ENCODE measurements at places on chromosomes 3 and 15.
A peak's percentile ranks its signal among the peaks of the same experiment; 100 is the strongest.

DNA sequence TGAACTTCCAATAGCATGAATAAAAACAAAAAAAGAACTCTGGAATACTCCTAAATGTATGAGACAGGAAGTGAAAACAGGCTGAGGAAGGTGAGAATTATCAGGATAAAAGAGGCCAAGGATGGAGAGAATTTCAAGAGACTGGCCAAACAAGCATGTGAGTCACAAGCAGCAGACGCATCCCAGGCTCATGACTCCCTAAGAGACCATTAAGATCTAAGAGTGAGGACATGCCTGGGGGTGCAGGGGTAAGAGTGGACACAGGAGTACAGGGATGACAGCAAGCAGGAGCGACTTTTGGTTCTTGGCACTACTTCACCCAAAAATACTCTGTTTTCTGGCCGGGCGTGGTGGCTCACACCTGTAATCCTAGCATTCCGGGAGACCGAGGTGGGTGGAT lies 7.1 kb downstream of the SCAMP2 start:
- DNase-seq: peak; percentile 71

DNA sequence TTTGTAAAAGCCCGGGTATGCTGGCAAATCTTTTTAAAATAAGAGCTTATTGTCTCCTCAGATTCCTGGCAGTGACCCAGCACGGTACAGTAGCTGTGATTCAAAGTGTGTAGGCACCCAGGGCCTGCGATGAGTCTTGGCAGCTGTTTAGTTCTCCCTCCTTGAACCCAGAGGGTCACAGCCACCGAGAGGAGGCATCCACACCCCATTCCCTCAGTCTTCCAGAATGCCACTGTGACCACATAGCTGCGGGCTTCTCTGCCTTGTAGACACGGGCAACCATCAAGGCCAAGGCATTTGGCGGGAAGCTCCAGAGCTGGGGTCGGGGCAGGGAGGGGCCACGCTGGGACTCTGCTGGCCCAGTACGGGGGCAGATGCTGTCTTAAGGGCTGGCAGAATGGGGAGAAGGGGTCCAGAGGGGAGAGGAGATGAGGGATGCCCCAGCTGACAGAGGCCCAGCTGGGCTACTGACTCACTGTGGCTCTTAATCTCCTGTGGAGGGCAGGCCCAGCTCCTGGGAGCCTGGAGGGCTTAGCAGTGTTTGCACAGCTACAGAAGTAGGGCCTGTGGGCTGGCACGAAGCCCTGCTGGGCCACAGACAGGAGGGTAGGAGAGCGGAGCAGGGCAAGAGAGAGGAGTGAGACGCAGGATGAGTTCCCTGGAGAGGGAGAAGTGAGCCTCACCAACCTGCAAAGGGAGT lies 68.8 kb upstream of the DLG1 start:
- peak; percentile 79 for DNase-seq

GRCh38 chr15:89785774-89786140 lies 9.6 kb downstream of the MESP2 start:
- no peak for DNase-seq

GRCh38 chr15:81851325-81851724 lies 194.5 kb downstream of the MEX3B start:
- no peak for DNase-seq

DNA sequence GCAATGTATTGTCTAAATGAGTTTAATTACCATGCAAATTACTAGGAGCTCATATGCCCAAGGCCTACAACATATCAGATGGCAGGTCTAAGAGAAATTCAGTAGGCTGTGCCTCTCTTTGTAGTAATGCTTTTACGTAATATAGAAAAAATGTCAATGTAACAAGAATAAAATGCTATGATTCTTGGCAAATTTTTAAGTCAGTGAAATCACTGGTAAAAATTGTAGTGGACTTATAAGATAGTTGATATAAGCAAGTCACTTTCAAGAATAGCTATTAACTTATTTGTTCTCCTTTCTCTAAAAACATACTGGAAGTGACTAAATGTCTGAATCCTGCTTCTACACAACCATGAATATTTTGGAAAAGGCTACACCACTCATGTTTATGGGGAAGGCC lies 707.8 kb downstream of the TUSC7 start:
- DNase-seq: no peak

DNA sequence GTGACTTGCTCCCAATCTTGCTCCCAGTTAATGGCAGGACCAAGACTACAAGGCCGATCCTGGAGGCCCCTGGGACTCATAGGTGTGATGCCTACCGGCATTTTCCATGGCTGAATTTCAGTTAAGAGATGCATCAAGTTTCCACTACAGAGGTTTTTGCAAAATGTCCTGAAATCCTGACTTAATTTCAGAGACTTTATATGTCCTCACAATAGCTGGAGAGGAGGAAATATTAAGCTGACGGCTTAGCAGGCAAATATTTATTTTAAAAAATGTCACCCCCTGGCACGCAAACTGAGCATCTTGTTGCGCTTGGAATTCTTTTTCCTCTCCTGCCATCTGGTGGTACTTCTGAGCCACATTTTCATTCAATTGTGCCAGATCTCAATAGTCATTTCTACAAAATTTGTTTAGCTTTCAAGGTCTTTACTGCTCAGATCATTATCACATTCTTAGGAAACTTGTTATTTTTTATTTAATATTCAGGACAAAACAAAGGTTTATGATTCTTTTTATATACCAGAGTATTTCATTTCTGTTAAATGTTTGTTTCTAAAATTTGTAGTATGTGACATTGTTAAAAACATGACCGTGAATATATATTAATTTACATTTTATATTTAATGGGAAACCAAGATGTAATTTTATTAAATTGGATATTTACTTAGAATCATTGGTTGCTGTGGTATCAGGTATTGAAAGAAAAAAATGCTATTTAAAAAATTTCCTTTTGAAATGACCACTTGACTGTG lies 189.2 kb upstream of the THRB start:
- peak; percentile 86 for DNase-seq

GRCh38 chr3:57928511-57928910 lies 79.7 kb upstream of the FLNB start:
- no peak for DNase-seq

DNA sequence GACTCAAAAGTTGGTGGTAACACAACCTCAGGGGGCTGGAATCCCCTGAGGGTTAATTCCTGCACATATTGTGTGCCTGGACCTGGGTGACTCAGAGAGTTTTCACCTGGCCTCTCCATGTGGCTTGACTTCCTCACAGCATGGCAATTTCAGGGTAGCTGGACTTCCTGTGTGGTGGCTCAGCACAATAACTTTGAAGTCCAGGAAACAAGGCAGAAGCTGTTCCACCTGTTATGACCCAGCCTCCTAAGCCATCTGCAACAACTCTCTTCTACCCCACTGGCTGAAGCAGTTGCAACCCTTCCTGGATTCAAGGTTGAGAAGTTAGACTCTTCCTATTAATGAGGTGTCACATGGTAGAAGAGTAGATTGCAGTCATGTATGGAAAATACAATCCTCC lies 58.4 kb downstream of the EDEM1 start:
- no peak for DNase-seq

- DNase-seq: no peak
Measured at GRCh38 chr3:104750581-104750980, 616.1 kb upstream of the ALCAM start.

- no peak for DNase-seq
Measured at GRCh38 chr3:184944241-184944640, 132.3 kb downstream of the VPS8 start.

DNA sequence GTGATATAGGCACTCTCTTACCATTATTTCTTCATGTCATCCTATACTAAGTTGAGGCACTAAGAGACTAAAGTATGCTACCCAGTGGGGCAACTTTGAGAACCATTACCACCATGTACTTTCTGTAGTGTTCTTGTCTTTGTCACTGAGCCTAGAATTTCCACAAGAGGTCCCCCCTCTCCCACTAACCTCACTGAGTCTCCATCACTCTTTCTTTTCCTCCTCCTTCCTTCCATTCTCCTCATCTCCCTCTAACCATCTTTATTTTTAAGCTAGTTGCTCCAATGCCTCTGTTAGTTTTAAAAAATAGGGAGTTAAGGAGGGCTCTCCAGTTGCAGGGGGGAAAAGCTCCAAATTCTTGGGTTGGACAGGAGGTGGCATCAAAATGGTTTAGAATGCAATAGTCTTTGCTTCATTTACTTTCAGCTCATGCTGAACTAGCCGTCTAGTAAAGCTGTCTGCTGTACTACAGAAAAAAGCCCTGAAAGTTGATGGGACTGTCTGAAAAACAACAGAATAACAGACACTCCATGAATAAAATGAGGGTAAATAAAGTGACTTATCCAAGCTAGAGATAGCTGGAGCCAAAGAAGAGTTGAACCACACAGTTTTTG lies 85.1 kb upstream of the MYRIP start:
- no peak for DNase-seq

Data from HCEC 1CT (cell line).